ENCODE measurements at places on chromosomes 7 and 10.

- DNase-seq = no peak
Observed at GRCh38 chr10:13291821-13292773, 7.8 kb downstream of the PHYH start.

GRCh38 chr7:82019551-82020475 lies 250.0 kb upstream of the HGF start:
- DNase-seq = no peak

- DNase-seq = no peak
Observed at GRCh38 chr10:122062831-122063674, 74.1 kb downstream of the TACC2 start.

GRCh38 chr10:110724116-110724921 lies 80.2 kb downstream of the RBM20 start:
- no peak for DNase-seq

DNA sequence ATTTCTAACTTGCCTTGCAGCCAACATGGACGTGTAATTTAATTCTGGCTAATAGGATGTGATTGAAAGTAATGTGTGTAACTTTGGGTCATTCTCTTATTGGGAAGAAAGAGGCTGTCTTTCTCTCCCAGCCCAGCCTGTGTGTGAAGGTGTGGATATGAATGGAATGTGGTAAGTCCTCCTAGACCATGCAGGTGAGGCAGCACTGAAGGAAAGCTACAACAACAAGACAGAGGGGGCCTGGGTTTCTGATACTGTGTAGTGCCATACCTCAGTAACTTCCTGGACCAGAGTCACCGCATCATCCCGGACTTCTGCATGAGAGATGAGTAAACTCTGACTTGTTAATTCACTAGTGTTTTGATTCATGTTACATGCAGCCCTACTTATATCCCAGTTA lies 237.0 kb downstream of the EXOC4 start:
- DNase-seq = no peak

DNA sequence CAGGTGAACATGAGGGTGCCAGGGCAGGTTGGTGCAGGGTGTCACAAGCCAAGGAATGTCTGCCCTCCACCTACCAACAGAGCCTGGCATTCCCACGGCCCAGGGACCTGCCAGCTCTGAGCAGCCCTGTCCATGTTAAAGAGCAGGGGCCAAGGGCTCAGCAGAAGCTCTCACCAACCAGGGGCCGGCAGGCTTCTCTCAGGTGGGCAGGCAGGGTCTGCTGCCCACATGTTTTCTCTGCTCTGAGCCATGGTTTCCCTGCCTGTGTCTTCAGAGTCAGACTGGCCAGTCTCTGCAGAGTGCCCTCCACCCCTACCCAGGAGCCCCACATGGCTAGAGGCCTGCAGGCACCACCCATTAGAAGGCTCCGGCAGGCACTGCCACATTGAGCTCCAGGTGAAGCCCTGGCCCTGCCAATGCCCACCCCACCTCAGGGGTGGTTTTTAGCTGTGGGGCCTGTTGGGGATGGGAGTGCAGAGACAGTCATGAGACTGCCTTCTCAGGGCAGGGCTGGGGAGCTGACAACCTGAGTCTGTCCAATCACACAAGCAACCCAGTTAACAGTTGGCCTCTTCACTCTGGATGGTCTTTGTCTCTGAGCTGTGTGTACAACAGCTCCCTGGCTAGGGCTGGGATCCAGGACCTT lies 135.9 kb downstream of the ARHGAP22 start:
- DNase-seq = peak; percentile 6

- no peak for DNase-seq
Observed at GRCh38 chr10:31675726-31676125, 252.9 kb downstream of the ARHGAP12 start.

- no peak for DNase-seq
Observed at GRCh38 chr10:118523775-118524174, 71.7 kb downstream of the PRLHR start.

GRCh38 chr7:111268941-111269340 lies 178.0 kb downstream of the LRRN3 start:
- DNase-seq = no peak

DNA sequence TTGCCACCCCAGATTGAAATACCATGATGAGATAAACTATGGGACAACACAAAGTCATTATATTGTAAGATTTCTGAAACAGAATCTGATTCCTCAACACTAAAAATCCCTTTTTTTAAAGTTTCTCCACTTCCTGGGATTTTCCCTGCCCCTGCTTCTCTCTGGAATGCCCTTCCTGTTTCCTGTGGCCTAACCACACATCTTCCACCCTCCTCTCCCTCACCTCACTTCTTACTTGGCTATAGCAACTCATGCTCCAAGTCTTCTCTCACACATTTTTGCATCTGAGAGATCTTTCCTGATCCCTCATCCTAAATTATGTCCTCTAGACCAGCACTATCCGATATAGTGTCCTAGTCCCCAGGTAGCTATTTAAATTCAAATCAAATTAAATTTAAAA lies 4.1 kb upstream of the RELN start:
- no peak for DNase-seq

- no peak for DNase-seq
Observed at GRCh38 chr10:1507436-1507835, 229.9 kb downstream of the ADARB2 start.

GRCh38 chr10:35533565-35533964 lies 71.6 kb upstream of the GJD4 start:
- no peak for DNase-seq

Measured in CD4-positive, alpha-beta T cell treated with Interleukin-4 for 1 hour (primary cell).